ENCODE measurements at places on chromosomes 2 and 18.
A peak's percentile ranks its signal among the peaks of the same experiment; 100 is the strongest.

GRCh38 chr18:3345885-3346284, 84.0 kb downstream of the MYL12B start:
- DNase-seq = no peak

- DNase-seq = no peak
Observed at GRCh38 chr2:136443661-136444060, 321.7 kb upstream of the THSD7B start.

- DNase-seq = peak; percentile 58
Observed at GRCh38 chr2:231714639-231715498, 6.5 kb downstream of the PTMA start.

DNA sequence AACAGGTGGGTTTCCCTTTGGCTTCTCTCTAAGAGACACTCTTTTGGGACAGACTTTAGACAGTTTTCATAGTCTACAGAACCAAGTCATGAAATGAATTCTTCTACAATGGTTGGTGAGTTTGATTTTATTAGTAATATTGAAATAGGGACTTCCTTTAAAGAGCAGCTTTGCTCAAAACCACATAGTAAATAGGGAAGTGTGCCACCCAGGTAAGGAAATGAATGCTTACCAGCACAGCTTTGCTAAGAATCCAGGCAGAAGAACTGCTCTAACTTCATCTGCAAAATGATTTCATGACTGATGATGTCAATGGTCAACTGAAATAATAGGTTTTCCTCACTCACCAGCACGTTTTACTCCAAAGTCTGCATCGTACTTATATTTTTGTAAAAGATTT, 89.2 kb downstream of the NYAP2 start:
- DNase-seq = no peak

DNA sequence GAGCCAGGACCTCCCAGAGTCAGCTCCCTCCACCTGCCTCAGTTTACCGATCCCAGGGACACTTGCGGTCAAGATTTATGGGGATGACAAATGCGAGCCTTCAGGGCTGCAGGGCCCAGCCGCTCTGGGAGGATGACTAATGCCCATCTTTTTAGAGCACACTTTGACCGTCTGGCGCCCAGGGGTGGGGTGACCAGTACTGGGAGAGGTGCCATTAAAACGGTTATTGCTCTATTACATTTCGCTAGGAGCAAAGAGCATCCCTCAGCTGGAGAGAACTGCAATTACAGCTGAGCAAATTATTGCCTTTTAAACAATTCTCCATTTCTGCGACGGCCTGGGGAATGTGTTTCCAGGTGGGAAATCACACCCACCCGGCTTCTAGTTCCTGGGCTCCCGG, 42.6 kb upstream of the HPCAL1 start:
- DNase-seq = no peak

- no peak for DNase-seq
Observed at GRCh38 chr2:213119061-213119809, 32.2 kb downstream of the IKZF2 start.

DNA sequence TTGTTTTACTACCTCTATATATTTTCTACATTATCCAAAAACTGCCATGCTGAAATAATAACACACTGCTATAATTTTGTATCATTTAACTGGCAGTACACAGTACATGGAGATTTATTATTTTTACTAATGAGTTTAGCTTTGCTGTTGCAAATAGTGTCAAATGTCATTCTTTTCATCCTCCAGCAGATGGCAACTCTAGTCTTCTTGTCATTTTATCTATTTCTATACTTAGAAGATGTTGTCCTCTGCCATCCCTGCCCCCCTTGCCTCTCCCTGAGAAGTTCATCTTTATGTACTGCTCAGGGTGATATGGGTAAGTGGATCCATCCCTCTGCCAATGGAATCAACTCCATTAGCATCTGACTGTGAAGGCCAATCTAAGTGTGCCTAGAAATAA, 21.7 kb upstream of the LRRTM1 start:
- peak; percentile 73 for DNase-seq

GRCh38 chr18:79903071-79903635, 48.3 kb downstream of the SLC66A2 start:
- DNase-seq = no peak

DNA sequence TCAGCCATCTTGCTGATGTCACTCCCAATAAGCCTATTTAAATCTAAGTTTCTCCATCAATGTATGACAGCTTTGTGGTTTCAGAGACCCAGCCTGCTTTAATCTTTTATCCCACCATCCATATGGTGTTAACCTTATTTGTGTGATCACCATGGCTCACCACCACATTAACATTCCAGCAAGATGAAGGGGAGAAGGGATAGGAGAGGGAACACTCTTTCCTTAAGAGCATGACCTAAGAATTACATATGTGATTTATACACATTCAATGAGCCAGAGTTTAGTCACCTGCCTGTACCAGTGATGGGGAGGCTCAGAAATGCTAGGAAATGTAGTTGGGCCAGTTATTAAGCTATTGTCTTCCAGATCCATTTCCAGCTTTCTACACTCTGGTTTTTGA, 44.5 kb upstream of the CHN1 start:
- no peak for DNase-seq

- DNase-seq = no peak
Observed at GRCh38 chr2:129231924-129232323, 747.5 kb upstream of the RAB6C start.

- no peak for DNase-seq
Observed at GRCh38 chr18:8983195-8983594, 119.3 kb upstream of the NDUFV2 start.

- DNase-seq = no peak
Observed at GRCh38 chr2:236298924-236299475, 34.8 kb upstream of the ASB18 start.

DNA sequence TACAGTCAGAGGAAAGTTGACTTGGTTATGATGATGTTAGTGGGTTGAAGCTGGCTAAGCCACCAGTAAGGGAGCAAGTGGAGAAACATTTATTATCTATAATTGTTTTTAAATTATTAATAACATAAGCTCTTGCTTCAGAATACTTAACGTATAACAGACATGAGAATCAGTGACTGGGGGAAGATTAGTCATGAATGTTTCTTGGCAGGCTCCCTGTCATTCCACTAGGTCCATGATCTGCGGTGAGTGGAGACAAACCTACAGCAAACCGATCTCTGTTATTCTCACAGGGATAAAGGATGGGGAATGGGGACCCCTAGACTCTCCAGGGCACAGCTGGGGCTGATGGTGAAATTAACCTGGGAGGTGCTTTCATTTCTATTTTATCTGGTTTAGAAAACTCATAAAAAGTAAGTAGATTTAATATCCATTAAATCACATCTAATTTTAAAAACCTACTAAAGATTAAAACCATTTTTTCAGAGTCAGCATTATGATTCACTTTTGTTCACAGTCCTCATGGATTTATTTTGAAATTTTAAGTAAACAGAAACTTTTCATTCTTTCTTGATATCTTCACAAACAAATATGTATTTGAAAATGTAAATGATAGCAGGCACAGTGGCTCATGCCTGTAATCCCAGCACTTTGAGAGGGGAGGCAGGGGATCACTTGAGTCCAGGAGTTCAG, 420.3 kb downstream of the PTPRM start:
- DNase-seq = no peak

DNA sequence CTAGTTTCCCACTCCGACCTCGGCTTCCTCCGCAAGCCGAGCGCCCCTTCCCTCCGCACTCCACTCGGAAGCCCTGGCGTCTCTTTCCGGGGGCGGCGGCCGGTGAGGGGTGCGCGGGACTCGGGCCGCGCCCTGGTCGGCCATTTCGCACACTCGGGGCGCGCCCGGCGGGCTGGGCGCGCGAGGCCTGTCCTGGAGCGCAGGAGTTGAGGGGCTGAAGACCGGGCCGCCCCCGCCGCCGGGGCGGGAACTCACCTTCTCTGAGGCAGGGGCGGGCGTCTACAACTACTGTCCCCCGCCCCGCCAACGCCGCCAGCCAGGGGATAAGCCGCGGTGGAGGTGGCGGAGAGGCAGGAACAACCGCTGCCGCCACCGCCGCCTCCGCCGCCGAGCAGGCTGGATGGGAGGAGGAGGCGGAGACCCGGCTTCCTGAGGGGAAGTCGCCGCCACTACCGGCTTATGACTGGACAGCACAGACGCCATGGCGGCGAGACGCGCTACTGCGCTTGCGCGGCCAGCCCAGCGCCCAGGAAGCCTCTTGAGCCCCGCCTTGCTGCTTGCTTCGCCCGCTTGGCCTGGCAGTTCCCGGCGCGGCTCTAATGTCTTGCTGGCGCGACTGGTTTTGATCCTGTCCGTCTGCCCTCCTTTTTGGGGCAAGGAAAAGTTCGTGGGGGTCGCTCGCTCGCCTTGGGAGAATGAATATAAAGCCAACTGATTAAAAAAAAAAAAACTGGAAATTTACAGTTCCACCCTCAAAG, at the start of gene KRCC1:
KRCC1 (minus strand) TSS at position 413 of the 758 bp plus-strand sequence. CDS start 27,220 bp downstream, outside the sequence.
- peak; percentile 98 for DNase-seq

GRCh38 chr2:219670386-219670785, 43.0 kb downstream of the SLC4A3 start:
- no peak for DNase-seq

- peak; percentile 9 for DNase-seq
Observed at GRCh38 chr18:74951165-74951760, 257.7 kb downstream of the PTGR3 start.

DNA sequence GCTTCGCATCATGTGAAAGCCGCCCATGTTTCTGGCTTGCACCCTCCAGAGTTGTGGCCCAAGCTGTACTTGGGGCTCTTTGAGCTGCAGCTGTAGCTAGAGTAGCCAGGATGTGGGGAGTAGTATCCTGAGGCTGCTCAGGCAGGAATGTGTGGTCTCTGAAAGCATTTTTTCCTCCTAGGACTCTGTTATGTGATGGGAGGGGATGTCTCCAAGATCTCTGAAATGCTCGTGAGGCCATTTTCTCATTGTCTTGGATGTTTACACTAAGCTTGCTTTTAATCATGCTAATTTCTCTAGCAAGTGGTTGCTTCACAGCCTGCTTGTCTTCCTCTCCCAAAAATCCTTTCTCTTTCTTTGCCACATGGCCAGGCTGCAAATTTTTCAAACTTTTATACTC, 687.6 kb downstream of the DCDC2C start:
- no peak for DNase-seq

- DNase-seq = no peak
Observed at GRCh38 chr2:111111101-111111755, 9.5 kb upstream of the BCL2L11 start.

DNA sequence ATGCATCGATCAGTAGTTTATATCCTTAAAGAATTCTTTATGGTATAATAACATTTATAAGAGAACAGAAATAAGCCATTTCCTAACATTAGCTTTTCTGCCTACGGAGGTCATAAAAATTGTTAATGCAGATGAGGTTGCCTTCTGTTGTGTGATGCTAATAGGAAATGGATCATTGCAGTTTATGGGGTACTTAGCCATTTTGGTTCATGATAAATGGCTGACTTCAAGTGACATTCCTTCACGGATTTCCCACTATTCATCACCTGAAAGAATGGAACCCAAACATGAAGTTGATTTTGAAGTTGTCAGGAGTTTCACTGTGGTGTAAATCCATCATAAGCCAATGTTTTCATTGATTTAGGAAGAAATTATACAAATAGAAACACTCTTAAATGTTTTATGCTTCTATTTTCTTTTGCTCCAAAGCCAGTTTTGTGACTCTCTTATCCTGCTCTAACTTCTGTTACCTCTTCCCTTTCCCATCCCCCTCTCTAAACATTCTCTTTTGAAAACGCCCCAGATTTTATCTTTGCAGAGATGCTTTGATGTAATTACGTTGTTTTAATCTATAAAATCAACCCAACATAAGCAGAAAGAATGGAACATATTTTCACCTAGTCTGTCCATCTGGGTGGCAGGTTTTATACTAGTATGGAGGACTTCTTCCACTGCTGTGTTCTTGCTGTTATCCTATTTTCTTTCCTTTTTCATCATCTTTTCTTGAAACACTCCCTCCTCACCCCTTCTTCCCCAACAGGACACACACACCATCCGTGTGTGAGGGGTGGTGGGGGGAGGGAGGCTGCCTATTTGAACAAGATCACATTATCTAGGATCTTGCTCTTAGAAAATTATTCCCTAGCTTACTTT, 58.2 kb downstream of the GREB1L start:
- no peak for DNase-seq
